Activated CD4-positive, alpha-beta T cell treated with anti-CD3 and anti-CD28 coated beads, Interleukin-2, amount 50 U/mL, for 1 hour (primary cell): ENCODE measurements at places on chromosomes 2 and 18.

- no peak for DNase-seq
These were observed 345.5 kb upstream of the NT5C1B start for GRCh38 chr2:18934886-18935285.

- DNase-seq: no peak
These were observed 98.5 kb downstream of the ATAD2B start for GRCh38 chr2:23828256-23828980.

DNA sequence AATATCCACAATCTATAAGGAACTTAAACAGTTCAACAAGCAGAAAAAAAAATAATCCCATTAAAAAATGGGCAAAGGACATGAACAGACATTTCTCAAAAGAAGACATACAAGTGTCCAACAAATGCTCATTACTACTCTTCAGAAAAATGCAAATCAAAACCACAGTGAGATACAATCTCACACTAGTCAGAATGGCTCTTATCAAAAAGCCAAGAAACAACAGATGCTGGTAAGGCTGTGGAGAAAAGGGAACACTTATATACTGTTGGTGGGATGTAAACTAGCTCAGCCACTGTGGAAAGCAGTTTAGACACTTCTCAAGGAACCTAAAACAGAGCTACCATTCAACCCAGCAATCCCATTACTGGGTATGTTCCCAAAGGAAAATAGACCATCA is 7.2 kb upstream of the CRYGB start:
- DNase-seq: no peak

GRCh38 chr2:46521215-46521683 is 41.9 kb downstream of the TMEM247 start:
- DNase-seq: no peak

DNA sequence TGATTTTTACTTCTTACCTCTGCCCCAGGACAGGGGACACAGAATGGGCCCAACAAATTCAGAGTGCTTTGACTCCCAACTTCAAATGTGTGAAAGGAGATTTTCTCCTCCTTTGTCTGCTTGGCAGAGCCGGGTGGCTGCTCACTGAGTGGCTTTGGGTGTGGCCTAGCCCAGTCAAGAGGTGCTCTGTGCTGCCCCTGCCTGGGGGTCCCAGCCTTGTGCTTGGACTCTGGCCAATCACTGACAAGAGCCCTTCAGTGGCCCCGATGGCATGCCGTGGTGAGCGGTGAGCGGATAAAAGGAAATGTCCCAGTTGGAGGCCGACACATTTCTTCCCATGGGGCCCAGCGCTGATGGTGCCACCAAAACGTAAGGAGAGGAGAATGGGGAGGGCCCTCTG is 259.2 kb downstream of the CELF4 start:
- DNase-seq: no peak

GRCh38 chr2:109021895-109022300 is 32.9 kb upstream of the EDAR start:
- no peak for DNase-seq

GRCh38 chr18:32324181-32324580 is 134.3 kb downstream of the MEP1B start:
- no peak for DNase-seq

DNA sequence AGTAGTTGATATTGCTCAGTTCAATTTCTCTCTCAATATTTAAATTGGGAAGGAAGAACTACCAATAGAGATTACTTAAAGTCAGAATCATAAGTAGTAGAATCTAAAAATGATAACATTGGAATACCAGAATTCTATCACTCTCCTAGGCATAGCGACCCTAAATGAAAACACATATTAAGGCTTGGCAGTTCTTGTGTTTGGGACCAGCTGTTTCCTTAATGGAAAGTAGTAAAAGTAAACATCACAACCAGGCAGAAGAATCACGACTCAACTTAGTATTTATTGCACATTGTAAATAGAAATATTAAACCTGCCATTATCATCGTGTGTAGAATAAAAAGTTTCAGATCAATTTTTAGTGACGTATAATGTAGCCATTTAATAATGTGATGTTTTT is 117.5 kb downstream of the SPHKAP start:
- DNase-seq: no peak
